Epithelial cell of proximal tubule (primary cell): ENCODE measurements at places on chromosomes 6 and 20. TPM values are rescaled to one million over a fixed set of nuclear protein-coding genes. Genes with fewer than 3 reads are reported as not detected.

DNA sequence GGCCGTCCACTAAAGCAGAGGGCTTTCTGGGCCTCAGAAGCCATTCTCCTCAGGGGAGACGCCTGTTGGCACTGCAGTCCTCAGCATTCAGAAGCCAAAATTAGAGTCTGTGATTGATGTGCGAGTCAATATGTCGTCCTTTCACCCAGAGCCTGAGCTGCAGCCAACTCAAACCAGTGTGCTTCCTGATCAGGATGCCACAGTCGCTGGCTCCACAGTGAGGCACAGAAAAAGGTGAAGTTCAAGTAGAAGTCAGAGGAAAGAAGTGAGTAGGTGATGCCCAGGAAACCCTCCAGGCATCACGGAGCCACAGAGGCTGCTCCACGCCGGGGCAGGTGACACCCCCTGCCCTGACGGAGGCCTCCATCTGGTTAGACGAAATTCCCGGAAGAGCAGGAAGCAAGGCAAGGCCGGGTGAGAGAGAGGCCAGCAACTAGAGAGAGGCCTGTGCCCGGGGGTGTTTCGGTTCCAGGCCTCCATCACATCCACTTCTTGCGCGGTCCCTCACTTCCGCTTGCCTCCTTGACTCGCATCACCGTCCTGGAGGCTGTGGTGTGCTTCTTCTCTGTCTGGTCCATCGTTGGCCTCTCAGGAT, 177.7 kb upstream of the SNX9 start:
- DNase-seq: no peak

GRCh38 chr20:44418069-44418905, 57.4 kb upstream of the TTPAL start:
- DNase-seq: no peak

DNA sequence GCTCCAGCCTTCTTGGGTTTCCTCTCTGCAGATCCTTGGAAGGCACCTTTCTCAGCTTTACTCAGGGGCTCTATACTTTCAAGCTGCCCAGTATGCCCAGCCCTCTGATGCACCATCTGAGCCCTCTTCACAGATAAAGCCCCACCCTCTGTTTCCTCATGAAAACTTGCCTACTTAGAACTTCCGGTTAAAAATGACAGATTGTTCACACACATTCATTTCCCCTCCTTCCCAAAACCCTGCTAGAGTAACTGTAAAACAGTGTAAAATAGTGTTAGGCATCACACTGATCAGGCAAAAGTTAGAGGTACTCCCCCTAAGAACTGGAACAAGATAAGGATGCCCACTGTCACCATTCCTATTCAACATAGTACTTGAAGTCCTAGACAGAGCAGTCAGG, 14.0 kb upstream of the GCM1 start:
- no peak for DNase-seq

DNA sequence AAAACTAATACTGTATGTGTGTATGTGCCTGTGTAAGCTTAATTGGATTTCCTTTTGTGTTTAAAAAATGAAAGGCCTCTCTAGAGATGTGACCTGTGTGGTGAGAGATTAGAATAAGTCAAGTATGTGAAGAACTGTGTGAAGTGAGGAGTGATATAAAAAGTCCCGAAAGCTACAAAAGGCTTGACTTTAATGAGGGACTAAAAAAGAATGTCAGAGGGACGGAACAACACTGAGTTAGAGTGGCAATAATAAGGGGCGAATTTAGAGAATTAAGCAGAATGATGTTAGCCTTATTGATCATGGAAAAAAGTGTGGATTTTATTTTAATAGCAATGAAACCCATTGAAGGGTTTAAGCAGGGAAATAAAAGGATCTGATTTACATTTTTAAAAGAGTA, 1281.2 kb upstream of the ADGRB3 start:
- DNase-seq: no peak

- no peak for DNase-seq
These were observed 140.9 kb downstream of the DLL1 start for GRCh38 chr6:170149681-170150589.

DNA sequence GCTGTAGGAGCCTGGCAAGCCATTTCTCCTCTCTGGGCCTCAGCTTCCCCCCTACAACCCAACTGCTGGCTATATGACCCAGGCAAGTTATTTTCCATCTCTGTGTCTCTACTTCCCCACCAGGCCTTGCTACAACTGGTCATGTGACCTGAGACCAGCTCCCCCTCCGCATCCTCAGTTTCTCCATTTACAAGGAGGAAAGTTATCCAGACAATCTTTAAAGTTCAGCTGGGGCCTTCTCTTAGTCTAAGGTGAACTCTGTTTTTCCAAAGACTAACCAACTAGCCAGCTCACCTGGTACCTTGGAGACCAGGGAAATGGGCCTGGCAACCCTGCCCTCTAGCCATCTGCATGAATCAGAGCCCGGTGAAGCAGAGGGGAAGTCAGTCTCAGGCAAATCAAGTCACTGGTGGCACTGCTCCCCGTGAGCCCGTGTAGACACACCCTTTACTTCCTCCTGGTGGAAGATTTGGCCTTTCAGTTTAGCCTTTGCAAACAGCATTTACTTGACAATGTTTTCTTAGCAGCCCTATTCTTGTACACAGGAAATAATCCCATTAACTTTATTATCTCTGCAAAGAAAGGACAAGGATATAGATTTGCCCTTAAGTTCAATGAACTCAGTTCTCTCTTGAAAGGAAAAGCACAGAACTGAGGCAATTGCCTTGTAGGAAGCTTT, 157.7 kb downstream of the VEGFA start:
- no peak for DNase-seq

DNA sequence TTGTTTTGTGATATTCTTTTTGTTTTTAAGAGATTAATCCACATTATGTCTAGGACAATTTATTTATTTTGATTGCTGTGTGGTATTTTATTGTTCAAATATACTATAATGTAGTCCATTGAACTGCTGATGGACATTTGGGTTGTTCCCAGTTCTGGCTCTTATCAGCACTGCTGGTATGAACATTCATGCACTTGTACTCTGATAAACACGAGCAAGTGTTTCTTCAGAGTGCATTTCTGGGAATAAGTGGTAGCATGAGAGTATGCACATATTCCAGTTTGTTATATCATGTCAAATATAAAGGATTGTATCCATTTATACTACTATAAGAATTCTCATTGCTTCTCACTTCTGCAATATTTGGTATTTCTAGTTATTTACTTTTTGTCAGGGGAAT, 7.1 kb downstream of the CALHM6 start:
- no peak for DNase-seq

GRCh38 chr20:61949363-61949713, 116.3 kb downstream of the TAF4 start:
- no peak for DNase-seq

MEI4 gene
- total RNA-seq: 0.06 TPM in 1 of 2 replicates, not detected in the other

UNC5CL gene
- 0.58 and 2.2 TPM in 2 replicates for total RNA-seq

SEMG1 gene
- total RNA-seq: not detected in 2 replicates

FABP7 gene
- not detected in 2 replicates for total RNA-seq

FAM184A gene
- total RNA-seq: 1.2 and 1.9 TPM in 2 replicates
